ENCODE measurements at places on chromosomes 2 and 18.

DNA sequence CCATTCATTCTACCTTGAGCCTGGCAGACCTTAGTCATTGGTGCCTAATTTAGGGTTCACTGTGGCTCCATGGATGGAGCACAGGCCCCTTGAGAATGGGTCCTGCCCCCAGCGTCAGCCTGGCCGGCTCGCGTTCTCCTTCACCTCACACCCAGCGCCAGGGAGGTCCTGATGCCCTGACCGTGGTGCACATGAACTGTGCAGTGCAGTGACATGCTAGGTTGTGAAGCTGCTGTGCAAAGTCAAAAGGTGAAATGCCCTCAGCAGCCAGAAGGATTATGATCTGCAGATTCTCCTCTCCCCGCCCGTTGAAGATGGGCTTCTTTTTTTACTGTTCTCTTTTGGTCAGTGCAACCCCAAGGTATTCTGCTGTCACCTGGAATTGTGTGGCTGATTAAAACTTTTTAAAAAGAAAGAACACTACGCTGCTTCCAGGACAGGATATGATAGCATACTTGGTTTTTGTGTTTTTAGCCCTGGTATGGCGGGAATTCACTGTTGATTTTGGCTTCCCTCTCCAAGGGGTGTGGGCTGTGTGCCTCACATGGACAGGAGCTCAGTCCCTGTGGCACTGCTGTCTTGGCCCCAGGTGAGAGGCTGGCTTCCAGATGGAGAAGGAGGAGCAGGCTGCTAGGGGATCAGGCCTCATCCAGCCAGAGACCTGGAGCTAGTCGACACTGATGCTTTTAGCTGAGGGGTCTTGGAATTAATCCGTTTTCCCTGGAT, 49.4 kb upstream of the MCFD2 start:
- peak; percentile 63 for DNase-seq

- no peak for DNase-seq
Measured at GRCh38 chr2:234025466-234025865, 25.0 kb upstream of the SPP2 start.

DNA sequence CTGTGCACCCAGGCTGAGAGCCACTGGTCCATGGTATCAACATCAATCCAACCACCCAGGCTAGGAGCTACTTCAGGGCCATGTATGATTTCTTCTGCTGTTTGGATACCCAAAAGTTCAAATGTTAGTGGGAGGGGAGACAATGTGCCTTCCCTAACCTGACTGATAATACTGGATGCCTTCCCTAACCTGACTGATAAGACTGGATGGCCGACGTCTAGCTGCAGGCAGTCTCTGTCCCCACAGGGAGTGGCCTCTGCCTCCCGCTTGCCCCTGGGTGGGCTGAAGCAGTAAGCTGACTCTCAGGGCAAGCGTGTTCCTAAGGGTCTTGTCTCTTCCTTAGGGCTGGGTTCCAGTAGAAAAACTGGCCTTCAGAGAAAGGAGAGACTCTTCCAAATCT, 65.8 kb downstream of the ZAP70 start:
- DNase-seq = no peak

- no peak for DNase-seq
Measured at GRCh38 chr2:26424221-26424620, 22.5 kb downstream of the DRC1 start.

GRCh38 chr2:152062125-152063091, 36.4 kb downstream of the CACNB4 start:
- peak; percentile 84 for DNase-seq

GRCh38 chr2:46202453-46202852, 94.8 kb upstream of the EPAS1 start:
- no peak for DNase-seq

- no peak for DNase-seq
Measured at GRCh38 chr18:38427736-38428135, 862.1 kb upstream of the CELF4 start.

DNA sequence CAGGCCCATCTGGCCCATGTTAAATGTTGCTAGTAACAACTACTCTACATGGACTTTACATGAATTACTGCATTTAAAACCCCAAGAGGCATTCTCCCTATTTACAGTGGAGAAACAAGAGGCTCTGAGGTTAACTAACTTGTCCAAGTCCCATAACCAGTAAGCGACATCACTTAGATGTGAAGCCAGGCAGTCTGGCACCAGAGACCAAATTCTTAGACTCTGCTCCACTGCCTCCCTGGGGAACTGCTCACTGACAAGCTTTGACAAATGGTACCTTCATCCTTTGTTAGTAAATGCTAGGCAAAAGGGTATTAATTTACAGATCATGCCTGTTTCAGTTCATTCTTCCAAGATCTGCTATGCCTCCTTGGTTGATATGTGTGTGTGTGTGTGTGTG, 124.8 kb downstream of the AFF3 start:
- DNase-seq = no peak

GRCh38 chr18:73683409-73684238, 464.0 kb downstream of the FBXO15 start:
- no peak for DNase-seq

DNA sequence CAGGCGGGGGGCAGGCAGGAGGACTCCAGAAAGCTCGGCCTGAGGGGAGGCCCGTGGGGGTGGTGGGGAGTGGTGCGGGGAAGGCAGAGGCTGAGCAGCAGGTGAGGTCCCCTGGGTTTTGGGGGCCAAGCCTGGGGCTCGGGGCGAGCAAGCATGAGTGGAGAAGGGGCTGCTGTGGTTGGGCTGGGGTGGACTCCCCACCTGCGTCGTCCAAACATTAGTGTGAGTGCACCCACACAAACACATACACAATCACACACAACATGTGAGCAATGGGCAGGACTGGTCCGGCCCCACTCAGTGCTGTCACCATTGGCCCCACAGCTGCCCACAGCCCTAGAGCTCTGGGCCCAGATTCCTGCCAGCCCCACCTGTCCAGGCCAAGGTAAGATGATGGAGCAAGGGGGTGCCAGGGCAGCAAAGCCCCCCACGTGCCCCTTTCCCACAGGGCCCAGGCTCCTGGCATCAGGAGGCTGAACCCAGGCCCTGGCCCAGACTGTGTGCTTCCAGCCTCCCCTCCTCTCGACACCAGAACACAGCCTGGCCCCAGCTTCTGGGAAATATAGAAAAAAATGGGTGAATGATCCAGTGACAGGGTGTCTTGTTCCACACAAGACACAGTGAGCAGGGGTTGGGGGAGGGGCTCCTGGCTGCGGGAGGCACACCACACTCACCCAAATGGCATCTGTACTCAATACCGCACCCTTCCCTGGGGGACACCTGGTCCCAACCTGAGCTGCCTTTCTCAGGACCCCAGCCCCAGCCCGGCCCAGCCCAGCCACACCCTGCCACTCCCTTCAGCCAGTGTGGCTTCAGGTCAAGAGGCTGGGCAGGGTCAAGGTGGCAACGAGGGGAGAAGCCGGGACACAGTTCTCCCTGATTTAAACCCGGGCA, 463 bp upstream of the ALPP start:
- DNase-seq = no peak

DNA sequence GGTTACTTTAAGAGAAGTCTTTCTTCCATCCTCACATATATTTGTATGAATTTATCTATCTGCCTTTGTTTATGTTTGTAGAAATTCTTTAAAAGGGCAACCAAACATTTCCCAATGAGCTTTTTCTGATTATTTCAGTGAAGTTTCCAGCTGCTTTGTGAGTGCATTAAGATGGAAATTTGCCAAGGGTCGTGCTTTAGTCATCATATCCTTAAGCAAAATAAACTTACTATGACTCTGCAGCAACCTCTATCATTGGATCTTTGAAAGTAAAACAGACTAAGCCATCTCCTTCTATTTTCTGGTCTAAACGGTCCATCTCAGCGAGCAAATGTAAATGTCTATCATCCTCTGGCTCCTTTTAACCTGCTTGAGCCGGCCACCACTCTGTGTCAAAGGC, 489.3 kb downstream of the SOX11 start:
- DNase-seq = peak; percentile 41

DNA sequence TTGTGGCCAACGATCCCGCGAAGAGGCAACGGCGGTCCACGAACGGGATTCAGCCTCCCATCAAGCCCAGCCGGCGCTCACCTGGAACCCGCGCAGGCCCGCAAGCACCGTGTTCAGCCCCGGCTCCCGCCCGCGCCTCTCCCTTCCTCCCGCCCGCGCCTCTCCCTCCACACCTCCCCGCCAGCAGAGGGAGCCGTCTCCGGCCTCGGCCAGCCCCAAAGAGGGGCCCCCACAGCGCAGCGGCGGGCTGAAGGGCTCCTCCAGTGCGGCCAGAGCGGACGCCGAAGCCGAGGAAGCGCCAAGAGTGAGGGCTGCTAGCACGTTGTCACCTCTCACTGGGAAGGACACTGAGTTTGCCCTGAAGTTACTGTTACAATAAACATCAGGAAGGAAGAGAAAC, 55.3 kb upstream of the LAPTM4A start:
- DNase-seq = no peak

GRCh38 chr2:149902081-149902480, 314.5 kb upstream of the MMADHC start:
- DNase-seq = no peak

DNA sequence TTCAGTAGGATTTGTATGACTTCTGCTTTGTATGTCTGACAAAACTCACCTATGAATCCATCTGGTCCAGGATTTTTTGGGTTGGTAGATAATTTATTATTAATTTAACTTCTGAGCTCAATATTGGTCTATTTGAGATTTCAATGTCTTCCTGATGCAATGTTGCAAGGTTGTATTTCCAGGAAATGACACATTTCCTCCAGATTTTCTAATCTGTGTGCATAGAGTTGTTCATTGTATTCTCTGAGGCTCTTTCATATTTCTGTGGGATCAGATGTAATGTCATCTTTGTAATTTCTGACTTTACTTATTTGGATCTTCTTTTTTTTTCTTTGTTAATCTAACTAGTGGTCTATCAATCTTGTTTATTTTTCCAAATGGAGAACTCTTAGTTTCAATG, 584.7 kb upstream of the SETBP1 start:
- DNase-seq = no peak

DNA sequence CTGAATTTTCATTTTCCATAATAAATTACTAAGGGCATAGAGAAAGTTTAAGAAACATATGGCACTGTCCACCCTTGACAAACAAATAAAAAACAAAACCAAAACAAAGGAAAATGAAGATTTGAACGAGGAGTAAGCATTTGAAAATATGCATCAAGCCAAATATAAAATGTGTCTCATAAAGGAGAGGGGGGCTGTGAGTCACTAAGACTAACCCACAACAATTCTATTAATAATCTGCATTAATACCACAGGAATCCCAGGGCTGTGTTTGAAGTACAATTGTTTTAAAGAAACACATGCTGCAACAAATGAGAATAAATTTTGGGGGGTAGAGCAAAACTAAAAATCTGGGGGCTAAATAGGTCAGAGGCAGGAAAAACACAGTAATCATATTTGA, 53.8 kb upstream of the STK17B start:
- peak; percentile 62 for DNase-seq

GRCh38 chr2:68396093-68396492, 31.0 kb downstream of the PLEK start:
- no peak for DNase-seq

All from hepatic stellate cell (primary cell).